ENCODE measurements at places on chromosomes 2 and 18.

GRCh38 chr2:158692372-158693103, 102.6 kb upstream of the DAPL1 start:
- DNase-seq, result no peak

GRCh38 chr2:170823898-170824215, 7.2 kb downstream of the GAD1 start:
- DNase-seq, result no peak

DNA sequence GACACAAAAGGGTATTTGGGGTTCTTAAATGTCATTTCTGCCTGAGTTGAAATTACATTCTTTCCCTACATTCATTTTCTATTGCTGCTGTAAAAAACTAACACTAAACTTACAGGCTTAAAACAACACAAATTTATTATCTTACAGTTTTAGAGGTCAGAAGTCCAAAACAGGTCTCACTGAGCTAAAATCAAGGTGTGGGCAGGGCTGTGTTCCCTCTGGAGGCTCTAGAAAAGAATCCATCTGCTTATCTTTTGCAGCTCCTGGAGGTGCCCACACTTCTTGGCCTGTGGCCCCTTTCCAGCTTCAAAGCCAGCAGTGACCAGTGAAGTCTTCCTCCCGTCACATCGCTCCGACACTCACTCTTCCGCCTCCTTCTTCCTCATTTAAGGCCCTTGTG, 23.2 kb upstream of the SLC1A4 start:
- DNase-seq, result no peak

- no peak for DNase-seq
These were observed 27.0 kb downstream of the IRS1 start for GRCh38 chr2:226772389-226773179.

DNA sequence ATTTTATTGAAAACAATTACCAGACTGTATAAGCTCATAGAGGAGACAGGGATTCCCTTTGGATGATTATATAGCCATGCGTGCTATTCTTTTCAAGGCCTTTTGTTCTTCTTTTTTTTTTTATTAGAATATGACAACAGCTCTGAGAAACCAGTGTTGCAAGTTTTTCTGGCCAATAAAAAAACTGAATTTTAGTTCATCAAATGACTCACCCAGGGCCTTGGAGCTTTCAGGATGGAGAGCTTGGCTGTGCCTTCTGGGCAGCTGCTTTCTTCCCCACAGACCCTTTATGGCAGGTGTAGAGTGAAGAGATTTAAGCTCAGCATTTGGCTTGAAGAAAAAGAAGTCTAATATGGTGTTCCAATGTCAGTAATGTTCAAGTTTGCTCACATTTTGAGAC, 497.9 kb upstream of the FANCL start:
- DNase-seq, result no peak

GRCh38 chr18:65788373-65788772, 37.6 kb downstream of the CDH7 start:
- DNase-seq, result no peak

- DNase-seq, result peak; percentile 77
These were observed 187.5 kb downstream of the LTBP1 start for GRCh38 chr2:33134086-33134771.

DNA sequence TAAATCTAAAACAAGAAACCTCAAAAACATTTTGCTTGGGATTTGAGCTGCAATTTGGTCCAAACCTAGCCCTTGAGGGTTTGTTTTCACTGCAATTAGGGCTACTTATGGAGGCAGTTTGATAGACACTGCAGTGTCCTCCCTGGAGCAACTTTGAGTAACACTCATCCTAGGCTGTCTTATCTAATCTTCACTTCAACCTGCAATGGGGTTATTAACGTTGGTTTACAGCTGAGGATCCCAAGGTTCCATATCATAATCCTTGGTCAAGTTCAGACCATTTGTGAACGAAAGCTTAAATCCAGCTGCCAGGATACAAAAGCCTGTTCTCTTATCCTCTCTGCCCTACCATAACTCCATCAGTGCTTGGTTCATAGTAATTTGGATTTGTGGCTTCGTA, 2.5 kb downstream of the ANXA4 start:
- no peak for DNase-seq

- DNase-seq, result no peak
These were observed 48.8 kb downstream of the TCF4 start for GRCh38 chr18:55539240-55539639.

- no peak for DNase-seq
These were observed 641 bp downstream of the MAPRE3 start for GRCh38 chr2:26970928-26971627.

DNA sequence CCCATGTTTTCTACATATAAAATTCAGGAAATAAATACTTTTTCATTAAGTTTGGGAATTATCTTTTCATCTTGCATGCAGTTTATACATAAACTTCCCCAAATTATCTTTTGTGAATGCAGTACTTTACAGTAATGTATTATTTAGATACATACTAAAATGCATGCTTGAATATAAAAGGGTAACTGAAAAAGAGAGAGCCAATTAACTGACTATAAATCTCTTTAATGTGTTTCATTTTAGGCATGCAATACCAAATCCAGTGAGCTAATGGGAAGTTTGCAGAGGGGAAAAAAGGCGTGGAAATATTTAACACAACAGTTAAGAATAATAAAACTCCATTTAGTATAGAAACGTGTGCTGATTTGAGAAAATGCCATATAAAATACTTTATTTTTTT, 39.2 kb downstream of the COL4A4 start:
- no peak for DNase-seq

GRCh38 chr2:183250061-183250460, 125.8 kb downstream of the NUP35 start:
- no peak for DNase-seq

GRCh38 chr2:170261566-170261965, 83.6 kb downstream of the MYO3B start:
- DNase-seq, result no peak

- no peak for DNase-seq
These were observed 9.7 kb downstream of the GPR55 start for GRCh38 chr2:230915319-230915718.

DNA sequence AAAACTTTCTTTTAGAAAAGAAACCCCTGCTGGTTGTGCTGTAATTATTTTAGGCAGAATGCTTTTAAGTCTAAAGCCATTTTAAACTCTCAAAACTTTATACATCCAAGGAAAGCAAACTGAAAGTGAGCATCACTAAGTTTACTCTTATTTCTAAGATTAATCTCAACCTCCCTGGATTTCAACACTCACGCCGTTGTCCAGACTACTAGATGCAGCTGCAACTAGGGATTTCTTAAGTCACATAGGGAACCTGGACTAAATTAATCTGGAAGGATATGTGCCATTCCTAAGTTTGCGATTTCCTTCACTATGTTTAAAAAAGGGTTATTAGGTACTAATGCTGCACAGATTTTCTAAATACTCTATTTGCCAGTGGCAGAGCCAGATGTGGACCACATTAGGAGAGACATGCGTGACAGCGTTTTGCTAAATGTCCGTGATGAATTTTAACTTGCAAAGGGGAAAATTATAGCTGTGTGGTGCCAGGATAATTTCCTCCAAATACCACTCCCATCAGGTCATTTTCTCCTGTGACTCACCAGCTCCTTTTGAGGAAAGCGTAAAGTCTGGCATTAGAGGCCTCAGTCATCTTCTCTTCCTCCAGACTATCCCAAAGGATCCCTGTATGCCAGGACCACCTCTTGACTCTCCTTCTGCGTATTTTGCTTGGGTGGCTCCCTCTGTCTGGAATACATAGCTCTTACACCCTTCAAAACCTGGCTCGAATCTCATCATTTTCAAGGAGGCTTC, 143.7 kb downstream of the ATL2 start:
- peak; percentile 63 for DNase-seq

GRCh38 chr18:7848054-7848412, 280.9 kb downstream of the PTPRM start:
- DNase-seq, result no peak

- DNase-seq, result no peak
These were observed 124.5 kb downstream of the DCDC2C start for GRCh38 chr2:3827673-3828575.

DNA sequence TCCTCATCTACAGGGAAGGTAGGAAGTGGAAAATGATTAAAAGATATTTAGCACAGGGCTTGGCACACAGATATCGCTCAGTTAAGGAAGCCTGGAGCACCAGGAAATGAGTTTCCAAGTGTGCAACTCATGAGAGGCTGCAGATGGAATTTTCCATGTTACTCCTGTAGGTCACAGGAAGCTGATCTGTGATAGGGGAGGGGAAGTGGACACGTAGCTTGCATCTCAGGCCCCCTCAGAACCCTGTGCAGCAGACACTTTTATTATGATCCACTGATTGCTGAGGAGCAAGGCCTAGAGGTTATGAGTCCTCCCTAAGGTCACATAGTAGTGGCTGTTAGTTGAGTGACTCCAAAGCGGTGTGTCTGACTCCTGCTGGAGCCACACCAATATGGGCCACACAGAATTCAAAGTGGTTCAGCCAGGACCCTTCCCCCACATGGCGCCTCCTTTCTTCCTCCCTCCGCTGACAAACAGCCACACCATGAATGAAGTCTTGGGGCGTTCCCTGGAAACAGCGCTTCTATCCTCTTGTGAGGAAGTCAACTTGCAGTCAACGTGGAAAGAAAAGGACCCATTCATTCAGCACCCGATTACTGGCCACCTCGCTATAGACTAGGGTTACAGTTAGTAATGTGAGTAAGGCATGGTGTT, 21.5 kb downstream of the DYSF start:
- DNase-seq, result no peak

GRCh38 chr18:46759890-46760289, 3.0 kb upstream of the ST8SIA5 start:
- no peak for DNase-seq

DNA sequence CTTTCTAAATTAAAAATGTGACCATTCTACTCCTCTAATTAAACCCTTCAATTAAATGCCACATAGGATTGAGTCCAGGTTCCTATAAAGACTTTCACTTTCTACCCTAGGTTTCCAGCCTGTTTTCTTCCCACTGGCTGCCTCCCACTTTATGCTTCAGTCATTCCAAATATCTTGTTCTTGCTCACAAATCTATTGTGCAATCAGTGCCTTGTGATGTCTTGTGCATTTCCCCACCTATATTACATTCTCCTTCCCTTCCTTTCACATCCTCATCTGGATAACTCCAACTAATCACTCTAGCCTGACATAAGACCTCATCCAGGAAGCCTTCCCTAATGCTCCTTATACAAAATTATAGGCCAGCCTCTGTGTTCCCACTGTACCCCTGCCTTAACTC, 281.7 kb upstream of the LRATD1 start:
- DNase-seq, result no peak

DNA sequence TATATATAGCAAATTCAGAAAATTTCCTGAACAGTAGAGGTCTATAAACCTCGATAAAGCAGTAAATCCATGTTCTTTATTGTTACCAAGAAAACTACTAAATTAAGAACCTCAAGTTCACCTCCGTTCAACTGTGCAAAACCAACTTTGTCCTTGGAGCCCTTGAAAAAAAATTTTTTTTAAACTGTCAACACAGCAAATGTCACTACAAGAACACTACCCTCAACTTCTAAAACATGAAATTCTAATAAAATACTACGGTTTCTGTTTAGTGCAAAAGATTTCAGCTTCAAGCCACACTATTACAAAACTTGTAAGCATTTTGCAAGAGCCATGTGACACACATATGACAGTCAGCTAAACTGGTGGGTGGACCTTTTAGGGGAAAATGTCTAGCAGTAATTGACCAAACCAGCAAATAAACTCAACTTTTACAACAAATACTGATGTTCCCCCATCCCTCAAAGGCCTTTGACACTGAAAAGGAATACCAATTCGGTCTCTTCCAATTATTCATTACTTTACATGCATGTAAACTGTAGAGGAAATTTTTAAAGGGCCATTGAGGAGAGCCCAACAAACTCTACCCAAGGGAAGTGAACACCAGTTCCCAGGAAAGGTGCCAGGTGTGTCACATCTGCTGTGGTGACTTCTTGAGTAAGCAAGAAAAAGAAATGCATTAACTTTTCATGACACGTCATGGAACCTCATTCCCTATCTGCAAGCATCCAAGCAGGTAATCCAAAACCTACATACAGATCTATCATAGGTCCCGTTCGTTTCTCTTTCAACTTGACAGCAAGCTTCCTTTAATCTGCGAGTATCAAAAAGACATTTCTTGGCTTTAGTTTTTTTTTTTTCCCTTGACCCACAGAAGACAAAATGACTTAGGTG, 1.4 kb downstream of the RAB1A start:
- DNase-seq, result no peak

GRCh38 chr2:189657867-189658266, 3.4 kb upstream of the ASNSD1 start:
- no peak for DNase-seq

DNA sequence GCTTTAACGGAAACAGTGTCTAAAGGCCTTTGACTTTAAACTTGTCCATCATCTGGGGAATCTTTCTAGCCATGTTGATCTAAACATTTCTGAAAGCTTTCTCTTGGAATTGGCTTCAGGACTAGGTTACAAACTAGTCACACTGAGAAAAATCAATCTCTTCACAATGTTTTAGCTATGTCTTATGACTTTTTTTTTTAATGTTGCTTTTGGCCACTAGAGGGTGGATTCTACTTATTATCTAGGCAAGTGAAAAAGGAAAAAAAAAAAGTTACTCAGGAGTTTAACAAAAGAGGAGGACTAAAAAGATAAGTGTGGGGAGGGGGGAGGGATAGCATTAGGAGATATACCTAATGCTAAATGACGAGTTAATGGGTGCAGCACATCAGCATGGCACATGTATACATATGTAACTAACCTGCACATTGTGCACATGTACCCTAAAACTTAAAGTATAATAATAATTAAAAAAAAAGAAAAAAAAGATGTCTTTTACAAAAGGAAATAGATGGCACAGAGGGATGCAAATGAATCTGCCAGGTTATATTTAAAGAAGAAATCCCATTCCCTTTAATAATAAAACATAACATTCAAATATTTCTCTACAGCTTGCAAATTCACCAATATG, 160.4 kb upstream of the PID1 start:
- DNase-seq, result peak; percentile 57

GRCh38 chr18:48673853-48674721, 135.3 kb downstream of the CTIF start:
- no peak for DNase-seq

- no peak for DNase-seq
These were observed 184.2 kb downstream of the NEDD4L start for GRCh38 chr18:58228176-58228575.

GRCh38 chr2:136051725-136052048, 66.3 kb upstream of the DARS1 start:
- DNase-seq, result no peak

GRCh38 chr2:138622613-138623012, 121.0 kb downstream of the SPOPL start:
- no peak for DNase-seq

DNA sequence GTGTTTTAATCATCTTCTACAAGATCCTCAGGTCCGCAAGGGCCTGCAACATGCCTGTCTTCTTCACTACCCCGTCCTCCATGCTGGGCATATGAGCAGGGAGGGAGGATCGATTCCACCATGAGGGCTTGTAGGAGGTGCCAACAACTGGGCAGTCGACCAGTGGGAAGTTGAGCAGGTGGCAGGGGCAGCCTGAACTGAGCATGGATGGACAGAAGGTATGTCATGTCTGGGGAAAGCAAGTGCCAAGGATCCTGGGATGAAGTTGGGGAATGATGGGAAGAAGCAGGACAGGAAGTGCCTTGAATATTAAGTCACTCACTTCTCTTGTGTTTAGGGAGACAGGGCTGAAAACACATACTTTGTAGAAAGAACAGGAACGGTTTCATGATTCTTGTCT, 44.7 kb downstream of the CTIF start:
- DNase-seq, result no peak
